ENCODE measurements at places on chromosomes 2 and 18.
A peak's percentile ranks its signal among the peaks of the same experiment; 100 is the strongest.

DNA sequence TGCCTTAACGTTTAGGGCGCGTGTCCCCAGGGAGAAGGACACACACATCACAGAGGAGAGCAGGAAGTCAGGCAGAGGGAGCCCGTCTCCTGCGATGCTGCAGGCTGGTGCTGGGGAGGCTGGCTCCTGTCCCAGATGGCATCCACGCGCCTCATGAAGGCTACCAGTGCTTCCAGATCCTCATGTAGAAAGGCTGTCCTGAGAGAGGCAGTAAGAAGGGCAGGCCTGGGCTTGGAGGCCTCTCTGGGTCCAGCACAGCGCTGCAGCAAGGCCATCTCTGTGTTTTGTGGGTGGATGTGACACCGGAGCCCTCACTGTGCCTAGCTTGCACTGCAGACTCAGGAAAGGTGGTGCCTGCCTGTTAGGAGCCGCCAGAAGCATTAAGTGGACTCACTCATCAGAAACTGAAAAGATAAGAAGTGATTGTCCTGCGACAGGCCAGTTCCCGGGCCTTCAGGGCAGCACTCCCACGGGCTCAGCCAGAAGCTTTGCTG, 62.7 kb downstream of the FAM168B start:
- no peak for DNase-seq
- H3K36me3 ChIP-seq, result no peaks in the 10 kb centered on the region

DNA sequence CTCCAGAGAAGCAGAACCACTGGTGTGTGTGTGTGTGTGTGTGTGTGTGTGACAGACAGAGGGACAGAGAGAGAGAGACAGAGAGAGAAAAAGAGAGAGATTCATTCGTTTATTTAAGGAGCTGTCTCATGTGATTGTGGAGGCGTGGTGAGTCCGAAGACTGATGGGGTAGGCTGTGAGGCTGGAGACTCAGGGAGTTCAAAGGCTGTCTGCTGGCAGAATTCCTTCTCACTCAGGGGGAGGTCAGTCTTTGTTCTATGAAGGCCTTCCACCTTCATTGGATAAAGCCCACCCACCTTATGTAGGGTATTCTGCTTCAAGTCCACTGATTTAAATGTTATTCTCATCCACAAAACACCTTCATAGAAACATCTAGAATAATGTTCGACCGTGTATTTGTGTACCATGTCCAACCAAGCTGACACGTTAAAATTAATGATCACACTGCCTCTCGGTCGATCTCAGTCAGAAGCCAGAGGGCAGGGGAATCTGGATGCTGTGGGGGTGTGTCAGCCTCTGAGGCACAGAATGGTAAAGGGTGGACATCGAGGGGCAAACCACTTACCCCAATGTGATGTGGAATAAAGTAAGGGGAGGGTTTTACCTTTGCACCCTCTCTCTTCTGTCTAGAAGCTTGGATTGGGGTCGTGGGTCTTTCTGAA, 275.6 kb downstream of the SLC4A3 start:
- H3K27ac ChIP-seq, result no peak overlapping the region
- no peak overlapping the region for H3K4me3 ChIP-seq
- H3K4me1 ChIP-seq, result no peaks in the 10 kb centered on the region
- peaks cover 6% of the 10 kb centered on the region for H3K27me3 ChIP-seq
- DNase-seq, result no peak
- no peaks in the 10 kb centered on the region for H3K36me3 ChIP-seq

DNA sequence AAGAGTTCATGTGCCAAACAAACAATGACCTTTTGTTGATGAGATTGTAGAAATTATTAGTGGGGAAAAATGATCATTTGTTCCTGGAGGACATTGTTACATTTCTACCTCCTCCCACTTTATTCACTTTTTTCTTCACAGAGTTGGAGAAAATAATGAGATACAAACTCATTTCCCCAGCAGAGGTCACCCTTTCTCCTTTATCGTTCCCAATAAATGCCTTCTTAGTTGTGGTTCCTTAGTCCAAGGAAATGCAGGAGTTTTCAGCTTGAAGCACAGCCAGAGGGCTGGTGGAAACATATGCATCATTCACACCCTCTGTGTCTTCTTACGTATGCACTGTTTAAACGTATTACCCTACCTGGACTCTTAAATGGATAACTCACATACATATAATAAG, 108.8 kb downstream of the SLC4A3 start:
- H3K36me3 ChIP-seq, result no peaks in the 10 kb centered on the region
- H3K4me1 ChIP-seq, result no peaks in the 10 kb centered on the region
- no peak for DNase-seq
- no peak overlapping the region for H3K4me3 ChIP-seq
- H3K27ac ChIP-seq, result no peak overlapping the region

- H3K4me1 ChIP-seq, result no peaks in the 10 kb centered on the region
- DNase-seq, result no peak
- no peak overlapping the region for H3K27ac ChIP-seq
- H3K36me3 ChIP-seq, result no peaks in the 10 kb centered on the region
- H3K4me3 ChIP-seq, result no peak overlapping the region
- H3K27me3 ChIP-seq, result no peaks in the 10 kb centered on the region
These were observed 1042.3 kb upstream of the NRXN1 start for GRCh38 chr2:52074130-52074719.

DNA sequence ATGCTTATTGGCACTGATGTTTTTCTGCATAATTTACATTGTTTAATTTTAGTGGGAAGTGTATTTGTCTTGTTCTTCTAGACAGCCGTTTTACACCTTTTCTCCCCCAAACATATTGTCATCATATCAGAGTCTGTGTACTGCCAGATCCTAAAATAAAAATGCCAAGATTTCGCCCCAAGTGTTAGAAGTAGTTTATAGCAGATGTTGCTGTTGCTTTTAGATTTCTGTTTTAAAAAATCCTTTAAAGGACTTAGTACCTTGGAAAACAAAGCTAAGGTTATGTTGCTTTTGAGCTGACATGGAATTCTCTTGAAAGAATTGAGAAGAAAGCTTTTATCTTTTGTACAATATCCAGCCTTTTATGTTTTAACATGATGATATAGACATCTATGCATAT, 36.0 kb downstream of the NAB1 start:
- no peaks in the 10 kb centered on the region for H3K27me3 ChIP-seq
- no peak overlapping the region for H3K27ac ChIP-seq
- no peak for DNase-seq
- H3K4me1 ChIP-seq, result peaks cover 13% of the 10 kb centered on the region
- peaks cover 34% of the 10 kb centered on the region for H3K36me3 ChIP-seq

- H3K27ac ChIP-seq, result no peak overlapping the region
- DNase-seq, result no peak
- no peak overlapping the region for H3K4me3 ChIP-seq
- peaks cover 1% of the 10 kb centered on the region for H3K4me1 ChIP-seq
These were observed 111.9 kb downstream of the TFCP2L1 start for GRCh38 chr2:121173112-121173511.

DNA sequence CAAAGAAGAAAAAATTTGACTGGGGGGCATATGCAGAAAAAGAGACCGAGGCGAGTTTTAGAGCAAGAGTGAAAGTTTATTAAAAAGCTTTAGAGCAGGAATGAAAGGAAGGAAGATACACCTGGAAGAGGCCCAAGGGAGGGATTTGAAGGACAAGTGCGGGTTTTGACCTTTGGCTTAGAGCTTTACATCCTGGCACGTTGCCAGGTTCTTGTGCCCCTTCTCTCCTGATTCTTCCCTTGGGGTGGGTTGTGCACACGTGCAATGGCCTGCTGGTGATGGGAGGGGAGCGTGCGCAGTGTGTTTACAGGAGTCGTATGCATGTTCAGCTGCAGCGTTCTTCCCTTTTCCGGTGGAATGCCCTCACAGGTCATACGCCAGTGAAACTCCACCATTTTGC, 208.8 kb downstream of the NBAS start:
- H3K4me1 ChIP-seq, result peaks cover 4% of the 10 kb centered on the region
- no peak overlapping the region for H3K4me3 ChIP-seq
- H3K27me3 ChIP-seq, result no peaks in the 10 kb centered on the region
- DNase-seq, result no peak
- H3K36me3 ChIP-seq, result peaks cover 59% of the 10 kb centered on the region

GRCh38 chr18:39313992-39314391, 1748.4 kb upstream of the CELF4 start:
- no peaks in the 10 kb centered on the region for H3K4me1 ChIP-seq
- no peak overlapping the region for H3K4me3 ChIP-seq
- H3K36me3 ChIP-seq, result no peaks in the 10 kb centered on the region
- no peak for DNase-seq
- H3K27me3 ChIP-seq, result no peaks in the 10 kb centered on the region
- no peak overlapping the region for H3K27ac ChIP-seq

GRCh38 chr2:231198291-231199173, at the start of gene ARMC9:
ARMC9 (plus strand) TSS chr2:231198631; CDS start chr2:231206239, 7,608 bp downstream.
- peaks cover 7% of the 10 kb centered on the region for H3K27me3 ChIP-seq
- H3K27ac ChIP-seq, result peak within 1 kb of the TSS; percentile 89
- peak within 1 kb of the TSS; percentile 93 for H3K4me3 ChIP-seq
- DNase-seq, result peak; percentile 84
- H3K36me3 ChIP-seq, result no peaks in the 10 kb centered on the region
- H3K4me1 ChIP-seq, result peaks cover 25% of the 10 kb centered on the region

DNA sequence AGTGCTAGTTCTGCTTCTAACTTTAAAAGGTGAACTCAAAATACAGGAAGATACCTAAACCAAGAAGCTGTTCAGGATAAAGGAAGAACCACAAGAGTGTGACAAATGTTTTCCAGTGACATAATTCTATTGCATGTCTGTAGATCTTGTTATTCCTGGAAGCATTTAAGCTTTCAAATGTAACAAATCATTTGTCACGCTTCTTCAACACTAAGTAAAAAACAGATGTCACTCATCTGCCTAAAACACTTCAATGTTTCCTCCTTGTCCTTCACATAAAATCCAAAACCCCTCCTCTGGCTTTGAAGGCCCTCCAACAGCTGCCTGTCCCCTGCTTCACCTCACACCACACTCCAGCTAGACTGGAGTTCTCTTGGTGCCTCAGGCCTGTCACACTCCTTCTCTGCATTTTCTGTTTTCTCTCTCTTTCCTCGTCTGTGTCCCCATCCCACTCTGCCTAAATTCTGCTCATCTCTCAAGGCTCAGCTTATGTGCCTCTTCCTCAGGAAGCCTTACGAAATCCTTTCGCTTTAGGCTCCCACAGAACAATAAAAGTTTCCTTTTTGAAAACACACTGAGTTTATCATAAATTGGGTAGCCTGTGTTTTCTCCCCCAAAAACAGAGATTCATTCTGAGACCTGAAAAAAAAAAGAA, 6.4 kb upstream of the CLEC4F start:
- no peak overlapping the region for H3K4me3 ChIP-seq
- H3K27ac ChIP-seq, result peak overlapping the region; percentile 75
- no peaks in the 10 kb centered on the region for H3K36me3 ChIP-seq

- no peak overlapping the region for H3K4me3 ChIP-seq
- peaks cover 50% of the 10 kb centered on the region for H3K4me1 ChIP-seq
- no peak overlapping the region for H3K27ac ChIP-seq
- no peaks in the 10 kb centered on the region for H3K36me3 ChIP-seq
- DNase-seq, result no peak
These were observed 20.5 kb upstream of the CD28 start for GRCh38 chr2:203685789-203686420.

Measured in activated naive CD8-positive, alpha-beta T cell treated with anti-CD3 and anti-CD28 coated beads, Interleukin-2, amount 50 U/mL, for 24 hours (primary cell).